HFFc6 (cell line): ENCODE measurements at places on chromosomes 1 and 21.

DNA sequence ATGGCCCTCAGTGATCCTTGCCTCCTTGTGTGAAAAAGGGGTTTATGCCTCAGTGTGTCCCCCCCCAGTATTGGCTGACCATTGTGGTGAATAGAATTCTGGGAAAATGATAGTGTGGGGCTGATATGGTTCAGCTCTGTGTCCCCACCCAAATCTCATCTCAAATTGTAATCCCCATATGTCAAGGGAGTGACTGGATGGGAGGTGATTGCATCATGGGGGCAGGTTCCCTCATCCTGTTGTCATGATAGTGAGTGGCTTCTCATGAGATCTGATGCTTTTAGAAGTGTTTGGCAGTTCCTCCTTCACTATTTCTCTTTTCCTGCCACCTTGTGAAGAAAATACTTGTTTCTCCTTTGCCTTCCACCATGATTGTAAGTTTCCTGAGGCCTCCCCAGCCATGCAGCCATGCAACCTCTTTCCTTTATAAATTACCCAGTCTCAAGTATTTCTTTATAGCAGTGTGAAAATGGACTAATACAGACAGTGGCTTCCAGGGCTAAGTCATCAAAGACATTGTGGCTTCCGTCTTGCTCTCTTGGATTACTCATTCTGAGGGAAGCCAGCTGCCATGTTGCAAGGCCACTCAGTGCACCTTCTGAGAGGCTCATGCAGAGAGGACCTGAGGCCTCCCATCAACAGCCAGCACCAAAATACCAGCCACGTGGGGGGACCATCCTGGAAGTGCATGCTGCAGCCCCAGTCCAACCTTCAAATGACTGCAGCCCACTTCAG lies 40.6 kb upstream of the SOD1 start:
- no peak for DNase-seq

DNA sequence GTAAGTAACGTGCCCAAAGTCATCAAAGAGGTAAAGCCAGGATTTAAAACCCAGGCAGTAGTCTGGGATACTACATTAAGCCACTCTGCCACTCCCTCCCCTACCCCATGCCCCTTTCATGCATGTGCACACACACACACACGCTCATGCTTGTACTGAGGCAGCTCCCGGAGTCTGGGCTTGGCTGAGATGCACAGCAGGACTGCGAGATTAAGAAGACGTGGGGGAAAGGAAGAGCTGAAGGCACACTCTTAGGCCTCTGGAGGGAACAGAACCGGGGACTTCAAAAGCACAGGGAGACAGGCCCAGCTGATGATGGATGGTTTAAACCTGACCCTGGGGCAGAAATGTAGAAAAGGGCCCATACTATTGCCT lies 98.3 kb downstream of the GLIS1 start:
- no peak for DNase-seq

- DNase-seq = no peak
Measured at GRCh38 chr1:94093996-94094395, 27.0 kb downstream of the ABCA4 start.

GRCh38 chr1:206469933-206470691 lies at the start of gene IKBKE:
IKBKE (plus strand) TSS chr1:206470476; CDS start chr1:206473228, 2,752 bp downstream.
- peak; percentile 70 for DNase-seq

GRCh38 chr1:70247122-70247521 lies 25.9 kb downstream of the SRSF11 start:
- no peak for DNase-seq
